ENCODE measurements at places on chromosomes 5 and 9.

DNA sequence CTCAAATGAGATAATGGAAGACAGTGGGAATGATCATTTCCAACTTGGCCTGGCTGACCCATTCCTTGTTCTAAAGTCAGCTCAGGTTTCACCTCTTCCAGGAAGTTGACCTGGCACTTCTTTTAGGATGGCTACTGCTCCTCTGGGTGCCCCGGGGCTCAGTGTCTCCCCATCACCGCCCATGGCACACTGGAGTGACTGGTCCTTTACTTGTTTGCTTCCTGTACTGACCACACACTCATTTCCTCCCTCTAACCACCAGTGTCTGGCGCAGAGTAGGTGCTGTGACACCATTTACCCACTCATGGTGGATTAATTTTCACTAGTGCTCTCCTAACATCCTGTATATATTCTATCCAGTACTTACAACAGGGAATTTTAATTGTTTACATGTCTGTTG is 183.5 kb downstream of the CDK5RAP2 start:
- no peak for DNase-seq

DNA sequence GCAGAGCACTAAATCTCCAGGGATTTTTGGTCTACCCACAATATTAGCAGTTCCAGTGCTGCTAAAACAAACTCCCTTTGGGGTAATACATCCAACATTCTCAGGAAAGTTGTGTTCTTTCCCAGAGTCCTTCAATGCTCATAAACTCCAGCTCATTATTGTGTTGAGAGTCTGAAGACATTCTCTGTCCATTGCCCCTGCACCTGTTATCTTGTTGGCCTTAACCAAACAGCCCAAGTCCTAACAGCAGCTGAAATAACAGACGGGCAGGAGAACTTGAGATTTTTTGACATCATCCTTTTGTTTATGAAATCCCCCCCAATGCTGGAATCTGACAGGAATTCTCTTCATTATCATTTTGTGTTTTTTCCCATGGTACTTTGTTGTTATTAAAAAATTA is 110.8 kb downstream of the PAPPA start:
- no peak for DNase-seq

DNA sequence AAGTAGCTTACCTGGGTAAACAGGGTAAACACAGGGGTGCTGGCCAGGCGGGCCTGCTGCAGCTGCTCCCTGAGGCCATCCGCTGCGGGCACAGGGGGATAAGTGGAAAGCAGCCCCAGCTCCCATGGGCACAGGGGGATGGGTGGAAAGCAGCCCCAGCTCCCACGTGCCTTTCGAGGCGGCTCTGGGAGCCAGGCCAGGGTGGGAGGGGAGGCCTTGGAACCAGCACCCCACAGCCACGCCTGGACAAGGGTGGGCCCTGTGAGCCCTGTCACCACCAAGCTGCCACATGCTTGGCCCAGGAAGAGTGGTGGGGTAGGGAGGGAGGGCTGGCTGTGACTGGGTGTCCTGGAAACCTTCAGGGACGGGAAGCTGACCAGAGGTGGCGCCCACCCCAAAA is 7.8 kb upstream of the CARD9 start:
- DNase-seq: no peak

DNA sequence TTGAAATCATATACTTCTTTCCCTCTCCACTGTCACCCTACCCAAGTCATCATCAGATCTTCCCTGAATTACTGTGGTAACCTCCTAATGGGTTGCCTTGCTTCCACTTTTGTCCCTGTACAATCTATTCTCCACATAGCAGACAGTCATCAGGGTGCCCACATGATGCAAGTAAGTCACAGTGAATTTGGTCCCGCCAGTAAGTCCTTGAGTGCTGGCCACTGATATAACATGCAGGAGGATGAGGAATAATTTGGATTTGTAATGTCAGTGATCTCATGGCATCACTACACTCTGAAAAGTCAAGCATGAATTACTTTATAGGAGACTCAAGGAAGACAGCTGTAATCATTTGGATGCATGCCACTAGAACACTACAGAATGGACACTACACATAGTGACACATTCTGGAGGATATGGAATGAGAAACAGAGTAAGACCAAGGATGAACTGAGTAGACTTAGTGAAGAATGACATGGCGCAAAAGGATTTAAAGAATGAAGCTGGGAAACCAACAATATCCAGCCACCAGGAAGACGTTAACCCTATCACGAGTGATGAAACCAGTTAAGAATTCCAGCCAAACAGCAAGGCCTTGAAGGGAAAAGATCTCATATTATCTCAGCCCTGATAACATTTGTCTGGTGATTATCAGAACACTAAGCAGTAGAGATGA is 28.6 kb downstream of the MARCHF3 start:
- no peak for DNase-seq

DNA sequence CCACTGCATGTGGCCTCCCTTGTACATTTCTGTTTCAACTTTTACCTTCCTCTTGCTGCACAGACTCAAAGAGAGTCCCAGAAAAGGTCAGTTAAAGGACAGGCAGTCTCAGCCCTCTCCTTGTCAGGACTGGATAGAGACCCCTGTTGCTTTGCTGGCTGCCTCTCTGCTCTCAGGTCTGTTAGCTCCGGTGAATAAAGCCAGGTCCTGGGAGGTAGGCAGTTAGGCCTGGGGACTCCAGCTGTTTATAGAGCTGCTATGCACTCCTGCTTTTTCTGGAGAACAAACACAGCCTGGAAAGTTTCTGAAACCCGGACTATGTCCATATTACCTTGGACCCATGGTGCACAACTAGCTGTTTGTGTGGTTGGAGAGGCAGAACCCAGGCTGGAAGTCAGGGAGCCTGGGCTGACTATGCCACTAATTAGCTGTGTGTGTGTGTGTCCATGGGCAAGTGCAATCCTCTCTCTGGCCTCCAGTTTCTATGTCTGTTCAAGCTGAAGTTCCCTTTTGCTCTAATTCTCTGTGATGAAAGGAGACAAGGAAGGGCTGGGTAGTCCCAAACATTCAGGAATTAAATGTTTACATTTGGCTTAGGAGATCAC is 42.9 kb downstream of the GLRA1 start:
- no peak for DNase-seq

- no peak for DNase-seq
Observed at GRCh38 chr5:166346726-166347374, 1944.6 kb upstream of the WWC1 start.

DNA sequence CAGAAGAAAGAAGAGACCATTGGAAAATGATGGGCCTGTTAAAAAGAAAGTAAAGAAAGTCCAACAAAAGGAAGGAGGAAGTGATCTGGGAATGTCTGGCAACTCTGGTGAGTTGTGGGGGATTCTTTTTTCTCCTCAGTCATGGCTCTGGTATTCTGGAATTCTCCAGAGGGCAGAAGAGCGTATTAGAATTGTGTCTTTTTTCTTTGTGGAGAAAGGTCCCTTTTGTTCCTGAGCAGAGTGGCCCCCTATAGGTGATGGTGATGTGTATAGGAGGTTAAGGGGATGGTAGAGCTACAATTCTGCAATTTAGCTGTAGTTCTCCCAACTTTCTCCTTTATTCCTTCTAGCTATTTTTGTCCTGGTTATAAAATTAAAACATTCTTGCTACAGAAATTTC is 1.6 kb upstream of the DHFR start:
- no peak for DNase-seq

DNA sequence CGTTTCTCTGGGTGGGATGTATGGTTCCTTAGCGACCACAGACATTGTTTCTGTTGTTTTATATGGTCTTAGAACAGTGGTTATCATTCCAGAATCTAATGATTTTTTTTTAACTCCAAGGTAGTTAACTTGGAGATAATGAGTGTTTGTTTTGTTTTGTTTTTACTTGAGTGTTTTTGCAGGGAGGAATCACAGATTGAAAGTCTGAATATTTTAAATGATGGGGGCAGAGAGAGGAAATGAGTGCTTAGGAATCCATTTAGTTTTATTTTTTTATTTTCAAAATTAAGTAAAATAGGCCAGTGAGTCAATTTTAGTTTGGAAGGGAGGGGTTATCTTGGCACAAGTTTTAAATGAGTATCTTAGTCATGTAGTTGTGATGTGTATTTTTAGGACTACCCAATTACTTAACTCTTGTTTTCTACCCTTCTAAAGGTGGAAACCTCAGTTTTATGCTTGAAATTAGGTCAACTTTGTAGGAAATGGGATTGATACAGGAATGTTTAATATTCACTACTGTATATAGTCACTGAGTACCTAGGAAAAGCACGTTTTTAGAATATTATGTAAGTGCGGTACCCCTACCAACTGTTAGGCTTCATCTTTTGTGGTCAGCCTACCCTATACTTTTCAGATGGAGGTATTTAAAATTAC is 2.0 kb downstream of the UBE2R2 start:
- DNase-seq: no peak

DNA sequence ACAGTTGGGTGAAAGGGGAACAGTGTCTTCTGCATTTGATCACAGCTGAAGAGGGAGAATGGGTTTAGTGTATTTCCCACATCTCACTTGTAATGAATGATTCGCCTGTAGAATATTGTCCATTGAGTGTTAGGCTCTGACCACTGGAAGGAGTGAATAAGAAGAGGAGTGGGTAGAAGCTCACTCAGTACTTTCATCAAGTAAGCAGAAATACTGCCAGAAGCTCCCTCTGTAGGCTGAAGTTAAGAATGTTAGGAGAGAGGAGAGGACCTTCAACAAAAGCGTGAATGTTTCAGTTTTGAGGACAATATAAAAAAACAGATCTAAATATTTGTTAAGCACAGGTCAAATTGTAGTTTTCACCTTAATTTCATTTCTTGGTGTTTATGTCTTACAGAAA is 27.5 kb downstream of the FSD1L start:
- no peak for DNase-seq
